ENCODE measurements at places on chromosomes 1 and 21. TPM values are rescaled to one million over a fixed set of nuclear protein-coding genes. Genes with fewer than 3 reads are reported as not detected.

Gene EXTL1
- 1.2 TPM for total RNA-seq

Gene F11R
- 1.4 TPM for total RNA-seq

Gene TLR5
- total RNA-seq, result 0.13 TPM

Gene KIF21B
- total RNA-seq, result under 0.01 TPM

Gene DEDD
- total RNA-seq, result 29.6 TPM

Gene MYOC
- not detected for total RNA-seq

Gene TENT5C
- not detected for total RNA-seq

Gene ACKR1
- total RNA-seq, result not detected

Gene OR6Y1
- not detected for total RNA-seq

Gene HORMAD1
- 0.38 TPM for total RNA-seq

All from LHCN-M2 (cell line).